Epithelial cell of umbilical artery (primary cell): ENCODE measurements at places on chromosomes 3 and 15. TPM values are rescaled to one million over a fixed set of nuclear protein-coding genes. Genes with fewer than 3 reads are reported as not detected.

Gene GRM7
- total RNA-seq: 0.30 TPM in 1 of 2 replicates, not detected in the other

Gene KCNMB2
- total RNA-seq: 0.46 TPM in 1 of 2 replicates, not detected in the other

Gene TAGLN3
- total RNA-seq: not detected in 2 replicates

Gene CLDN18
- total RNA-seq: not detected in 2 replicates
